ENCODE measurements at places on chromosomes 6 and 20.

DNA sequence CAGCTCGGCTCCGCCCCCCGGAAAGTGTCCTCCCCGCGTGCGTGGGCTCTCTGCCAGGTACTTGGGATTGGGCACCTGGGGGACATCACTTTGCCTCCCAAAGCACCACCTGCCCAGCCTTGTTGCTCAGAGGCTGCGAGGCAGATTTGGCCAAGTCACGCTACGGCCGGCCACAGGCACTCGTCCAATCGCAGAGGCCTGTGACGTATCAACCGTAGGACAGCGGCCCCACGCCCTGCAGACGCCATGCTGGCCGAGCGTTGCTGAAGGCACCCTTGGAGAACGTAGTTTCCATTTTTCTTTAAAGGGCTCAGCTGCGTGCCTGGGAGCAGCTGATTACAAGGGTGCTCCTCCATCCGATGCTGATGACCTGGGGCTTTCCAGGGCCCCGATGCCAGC lies 3.1 kb downstream of the NTSR1 start:
- peak; percentile 32 for DNase-seq

DNA sequence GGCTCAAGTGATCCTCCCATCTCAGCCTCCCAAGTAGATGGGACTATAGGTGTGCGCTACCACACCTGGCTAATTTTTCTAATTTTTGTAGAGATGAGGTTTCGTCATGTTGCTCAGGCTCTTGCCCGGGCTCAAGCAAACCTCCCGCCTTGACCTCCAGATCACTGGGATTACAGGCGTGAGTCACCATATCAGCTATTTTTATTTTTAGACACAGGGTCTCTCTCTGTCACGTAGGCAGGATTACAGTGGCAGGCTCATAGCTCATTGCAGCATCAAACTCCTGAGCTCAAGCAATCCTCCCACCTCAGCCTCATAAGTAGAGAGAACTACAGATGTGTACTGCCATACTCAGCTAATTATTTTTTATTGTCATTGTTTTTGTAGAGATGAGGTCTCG lies 41.7 kb downstream of the SLC23A2 start:
- no peak for DNase-seq

DNA sequence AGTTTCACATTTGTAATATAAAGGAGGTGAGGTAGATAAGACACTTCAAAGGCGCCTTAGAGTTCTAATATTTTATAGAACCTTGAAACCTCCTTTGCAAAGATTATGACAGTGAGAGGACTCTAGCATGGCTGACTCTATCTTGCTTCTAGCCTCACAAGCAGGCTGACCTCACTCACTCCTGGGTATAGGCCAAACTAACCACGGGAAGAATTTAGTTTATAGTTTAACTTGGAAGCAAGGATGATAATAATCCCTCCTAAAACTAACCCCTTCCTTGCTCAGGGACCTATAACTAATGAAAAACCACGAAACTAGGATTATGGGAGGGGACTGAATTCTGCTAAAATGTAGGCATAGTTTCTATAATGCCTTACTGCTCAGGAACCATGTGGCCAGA lies 84.3 kb downstream of the FILIP1 start:
- no peak for DNase-seq

DNA sequence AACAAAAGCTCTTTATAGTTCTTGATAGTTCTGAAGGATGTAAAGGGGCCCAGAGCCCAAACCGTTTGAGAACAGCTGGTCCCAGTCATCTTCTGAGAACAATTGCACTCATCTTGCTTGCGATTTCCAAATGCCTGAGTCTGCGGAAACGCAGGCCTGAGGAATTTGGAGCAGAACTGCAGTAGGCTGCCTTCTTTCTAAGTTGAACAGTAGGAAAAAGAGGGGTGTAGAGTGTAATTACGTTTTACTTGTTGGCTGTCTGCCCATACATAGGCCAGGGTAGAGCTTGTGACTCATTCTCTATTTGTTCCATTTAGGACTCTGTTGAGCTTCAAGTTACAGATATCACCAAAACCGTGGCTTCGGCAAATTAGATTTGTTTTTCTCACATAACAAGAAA lies 42.0 kb upstream of the KIF16B start:
- DNase-seq, result no peak

GRCh38 chr20:63979229-63979556 lies 249 bp downstream of the SAMD10 start:
- no peak for DNase-seq

- DNase-seq, result no peak
These were observed 3.0 kb downstream of the KIF13A start for GRCh38 chr6:17984399-17984798.

DNA sequence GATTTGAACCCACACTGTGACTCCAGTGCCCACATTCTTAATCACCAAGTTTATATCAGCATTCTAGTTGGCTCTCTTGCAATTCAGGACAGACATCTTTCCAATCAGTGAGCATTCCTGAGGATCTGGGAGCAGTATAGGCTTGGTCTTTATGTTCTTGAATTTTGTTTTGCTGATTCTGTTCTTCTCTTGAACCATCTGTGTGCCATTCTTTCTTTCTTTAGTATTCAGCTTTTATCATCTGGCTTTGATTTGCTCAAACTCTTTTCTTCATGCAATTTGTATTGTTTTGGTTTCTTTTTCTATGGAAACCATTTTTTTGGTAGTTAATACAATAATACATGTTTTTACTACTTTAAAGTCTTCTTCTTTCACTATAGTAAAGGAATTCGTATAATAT lies 162.4 kb downstream of the CD109 start:
- DNase-seq, result no peak

GRCh38 chr6:87636315-87636714 lies 46.4 kb downstream of the ORC3 start:
- no peak for DNase-seq

GRCh38 chr6:121652223-121652622 lies 216.8 kb downstream of the GJA1 start:
- DNase-seq, result no peak

DNA sequence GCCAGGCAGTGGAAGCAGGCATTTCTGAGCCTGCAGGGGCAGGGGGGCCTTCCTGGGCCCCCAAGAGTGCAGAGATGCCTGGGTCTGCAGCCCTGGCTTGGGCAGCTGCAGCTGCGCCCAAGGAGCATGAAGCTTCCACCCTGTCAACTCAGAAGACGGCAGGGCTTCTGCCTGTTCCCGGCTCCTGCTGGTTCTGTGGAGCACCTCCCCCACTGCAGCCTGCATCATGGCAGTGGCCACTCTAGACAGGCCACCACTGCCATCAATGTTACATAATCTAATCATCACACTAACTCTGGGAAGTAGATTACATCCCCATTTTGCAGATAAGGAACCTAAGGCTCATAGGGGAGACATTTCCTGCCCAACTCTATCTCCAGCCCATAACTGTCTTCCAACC lies 21.1 kb upstream of the TOP1 start:
- no peak for DNase-seq

- DNase-seq, result no peak
These were observed 84.7 kb downstream of the MAP3K4 start for GRCh38 chr6:161076181-161076677.

DNA sequence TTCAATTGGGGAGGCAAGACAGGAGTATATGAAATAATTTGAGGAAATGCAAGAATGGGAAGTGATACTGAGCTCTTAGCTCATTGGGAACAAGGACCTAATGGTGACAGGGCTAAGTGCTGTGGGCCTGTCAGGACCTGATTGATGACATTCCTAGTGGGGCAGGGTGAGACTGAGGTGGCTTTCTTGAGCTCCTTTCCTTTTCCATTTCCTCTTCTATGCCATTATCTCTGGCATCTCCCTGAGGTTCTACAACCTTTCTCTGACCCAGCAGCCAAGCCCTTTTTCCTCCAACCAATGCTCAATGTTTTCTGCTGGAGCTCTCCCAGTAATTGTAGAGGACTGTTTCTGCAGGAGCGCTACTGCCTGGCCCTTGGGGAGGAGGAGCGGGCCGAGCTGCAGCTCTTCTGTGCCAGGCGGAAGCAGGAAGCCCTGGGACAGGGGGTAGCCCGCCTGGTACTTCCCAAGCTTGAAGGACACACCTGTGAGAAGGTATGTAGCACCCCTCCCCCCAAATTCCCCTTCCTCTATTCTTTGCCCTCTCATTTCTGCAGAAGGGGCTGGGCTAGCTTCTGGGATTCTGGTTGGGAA lies 2.8 kb upstream of the TOMM6 start:
- DNase-seq, result no peak

GRCh38 chr6:124076336-124077048 lies 272.8 kb downstream of the NKAIN2 start:
- DNase-seq, result no peak

- DNase-seq, result no peak
These were observed 98.4 kb upstream of the RAB32 start for GRCh38 chr6:146445233-146445632.

DNA sequence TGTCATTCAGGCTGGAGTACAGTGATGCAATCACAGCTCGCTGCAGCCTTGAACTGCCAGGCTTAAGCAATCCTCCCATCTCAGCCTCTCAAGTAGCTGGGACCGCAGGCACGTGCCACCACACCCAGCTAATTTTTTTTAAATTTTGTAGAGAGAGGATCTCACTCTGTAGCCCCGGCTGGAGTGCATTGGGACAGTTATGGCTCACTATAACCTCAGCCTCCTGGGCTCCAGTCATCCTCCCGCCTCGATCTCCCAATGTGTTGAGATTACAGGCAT lies 86.5 kb downstream of the SERAC1 start:
- DNase-seq, result no peak

DNA sequence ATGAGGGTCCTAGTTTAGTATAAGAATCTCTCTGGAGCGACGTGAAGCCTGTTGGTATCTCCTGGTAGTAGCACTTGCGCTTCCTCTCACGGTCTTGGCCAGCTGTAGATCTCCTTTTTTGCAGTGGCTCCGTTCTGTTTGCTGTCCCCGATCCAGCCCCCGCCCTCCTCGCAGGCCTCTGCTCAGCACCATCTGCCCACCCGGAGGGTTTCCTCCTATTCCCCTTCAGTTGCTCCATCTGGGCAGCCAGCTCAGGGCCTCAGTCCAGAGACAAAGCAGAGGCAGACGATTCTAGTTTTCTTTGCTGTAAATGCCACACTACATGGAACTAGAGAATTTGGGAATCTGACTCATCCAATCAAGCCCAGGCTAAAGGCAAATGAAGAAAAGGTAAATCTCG lies 126.6 kb downstream of the TIAM2 start:
- no peak for DNase-seq

DNA sequence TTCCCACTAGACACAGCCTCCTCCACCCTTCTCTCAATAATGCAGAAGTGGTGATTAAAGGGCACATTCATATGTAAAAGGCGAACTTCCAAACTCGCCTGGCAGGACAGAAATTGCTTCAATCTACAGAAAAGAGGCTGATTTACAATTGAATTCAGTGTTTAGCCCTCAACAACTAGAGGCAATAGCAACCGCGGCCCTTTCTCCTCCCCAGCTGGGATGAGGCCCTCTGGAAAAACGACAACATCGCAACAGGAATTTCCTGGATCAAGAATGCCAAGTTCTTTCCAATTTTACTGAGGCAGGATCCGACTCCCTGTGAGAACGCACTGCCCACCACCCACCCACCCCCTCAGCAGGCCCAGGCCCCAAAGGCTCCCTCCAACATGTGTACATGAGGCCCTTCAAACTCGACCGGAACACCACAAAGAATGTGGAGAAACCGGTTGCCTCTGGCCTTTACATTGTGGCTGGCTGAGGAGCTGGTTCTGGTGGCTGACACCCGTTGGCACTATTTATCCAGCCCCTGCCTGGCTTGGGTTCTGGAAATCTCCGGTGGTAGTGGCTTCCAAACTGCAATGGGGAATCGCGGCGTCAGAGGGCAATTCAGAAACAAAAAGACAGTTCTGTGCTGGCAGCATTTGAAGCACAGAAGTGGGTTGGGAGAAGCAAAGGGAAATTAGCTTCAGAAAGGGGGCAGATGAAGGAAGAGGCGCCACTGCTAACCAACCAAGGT lies 36.8 kb downstream of the ZMYND8 start:
- no peak for DNase-seq

- DNase-seq, result peak; percentile 68
These were observed 33.0 kb upstream of the FILIP1 start for GRCh38 chr6:75526502-75527127.

GRCh38 chr6:54860739-54861138 lies 14.2 kb downstream of the FAM83B start:
- DNase-seq, result no peak

DNA sequence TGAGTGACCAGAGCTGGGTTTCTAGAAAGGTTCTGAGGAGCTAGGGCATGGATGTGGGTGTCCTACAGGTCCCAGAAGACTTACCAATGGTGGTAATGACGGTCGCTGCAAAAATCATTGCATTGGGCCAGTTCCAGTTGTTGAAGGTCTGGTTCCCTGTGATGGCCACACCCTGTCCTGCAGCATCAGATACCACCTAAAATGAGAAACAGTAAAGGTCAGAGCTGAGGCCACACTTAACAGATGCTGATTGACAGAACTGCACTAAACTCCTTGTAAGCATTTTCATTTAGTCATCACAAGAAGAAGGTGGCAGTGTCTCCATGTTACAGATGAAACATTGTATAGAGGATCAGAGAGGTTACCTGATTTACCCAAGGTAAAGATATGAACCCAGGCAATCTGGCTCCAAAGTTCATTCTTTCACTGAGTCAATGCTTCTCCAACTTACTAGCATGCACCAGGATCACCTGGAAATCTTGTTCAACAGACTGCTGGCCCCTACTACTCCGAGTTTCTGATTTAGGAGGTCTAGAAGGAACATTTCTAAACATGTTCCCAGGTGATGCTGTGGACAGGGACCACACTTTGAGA lies 33.4 kb downstream of the KCNK5 start:
- no peak for DNase-seq

- DNase-seq, result no peak
These were observed 452.4 kb upstream of the PTCHD4 start for GRCh38 chr6:48563433-48563832.

DNA sequence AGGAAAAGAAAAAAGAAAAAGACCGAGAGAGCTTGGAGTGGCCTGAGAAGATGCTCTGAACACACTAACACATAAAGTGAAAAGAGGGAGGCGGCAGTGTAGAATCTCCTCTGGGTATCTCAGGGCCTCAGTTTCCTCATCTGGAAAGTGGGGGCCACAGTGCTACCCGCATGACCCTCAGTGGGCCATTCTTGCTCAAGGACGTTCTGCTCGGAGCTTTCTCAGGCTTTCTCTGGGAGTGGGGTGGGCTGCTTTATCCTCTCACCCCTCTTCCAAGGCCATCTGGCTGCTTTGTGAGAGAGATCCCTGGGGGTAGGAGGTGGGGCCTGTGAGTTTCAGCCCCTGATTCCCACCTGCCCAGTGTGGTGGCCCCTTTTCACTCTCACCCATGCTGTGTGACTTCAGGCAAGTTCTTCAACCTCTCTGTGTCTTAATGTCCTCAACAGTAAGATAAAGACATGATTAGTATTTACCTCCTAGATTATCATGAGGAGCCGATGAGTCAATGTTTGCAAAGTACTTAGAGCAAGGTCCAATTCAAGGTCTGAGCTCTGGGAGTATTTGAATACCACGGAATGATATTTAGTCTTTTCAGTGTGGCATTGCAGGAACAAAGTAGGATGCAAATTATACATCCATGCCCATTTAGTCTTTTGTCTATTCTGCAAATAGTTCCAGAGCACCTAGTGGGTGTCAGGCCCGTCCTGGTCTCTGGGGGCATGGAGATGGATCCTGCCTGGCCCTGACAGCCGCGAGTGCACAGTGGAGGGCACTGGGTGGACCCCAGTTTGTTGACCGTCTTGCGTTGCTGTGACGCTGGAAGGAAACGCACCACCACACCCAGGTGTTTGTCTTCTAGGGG lies 34.3 kb downstream of the SRC start:
- DNase-seq, result peak; percentile 4

GRCh38 chr20:51767867-51768758 lies at the start of gene ATP9A:
TSS of gene ATP9A (minus strand) at chr20:51768390. CDS start at chr20:51768369, 21 bp downstream.
- DNase-seq, result no peak

All from NCI-H748 treated with DMSO at 0.1 percent for 48 hours (cell line).